ELR (cell line): ENCODE measurements at places on chromosomes 4 and X.
A peak's percentile ranks its signal among the peaks of the same experiment; 100 is the strongest.

DNA sequence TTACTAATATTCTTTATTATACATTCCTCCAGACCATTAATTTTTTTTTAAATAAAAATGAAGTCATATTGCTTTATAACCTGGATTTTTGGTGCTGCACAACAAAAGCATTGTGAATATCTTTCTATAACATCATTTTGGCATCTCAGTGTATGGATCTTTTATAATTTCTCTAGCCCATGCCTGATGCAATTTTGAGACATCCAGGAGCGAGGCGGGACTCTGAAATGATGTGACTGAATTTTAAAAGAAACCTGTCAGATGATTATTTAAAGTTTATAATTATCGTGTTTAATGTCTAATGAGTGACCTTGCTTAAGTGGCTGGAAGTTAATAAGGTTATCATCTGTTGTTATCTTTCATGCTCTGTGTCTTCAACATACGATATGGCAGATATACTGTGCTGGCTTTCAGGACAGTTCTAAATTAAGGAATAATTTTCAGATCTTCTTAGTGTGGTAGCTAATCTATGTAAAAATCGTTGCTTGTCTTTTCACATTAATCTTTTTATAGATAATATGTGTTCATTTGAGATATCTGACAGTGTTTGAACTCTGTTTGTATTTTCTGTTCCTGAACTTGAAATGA is 58.8 kb downstream of the KIT start:
- DNase-seq = no peak

DNA sequence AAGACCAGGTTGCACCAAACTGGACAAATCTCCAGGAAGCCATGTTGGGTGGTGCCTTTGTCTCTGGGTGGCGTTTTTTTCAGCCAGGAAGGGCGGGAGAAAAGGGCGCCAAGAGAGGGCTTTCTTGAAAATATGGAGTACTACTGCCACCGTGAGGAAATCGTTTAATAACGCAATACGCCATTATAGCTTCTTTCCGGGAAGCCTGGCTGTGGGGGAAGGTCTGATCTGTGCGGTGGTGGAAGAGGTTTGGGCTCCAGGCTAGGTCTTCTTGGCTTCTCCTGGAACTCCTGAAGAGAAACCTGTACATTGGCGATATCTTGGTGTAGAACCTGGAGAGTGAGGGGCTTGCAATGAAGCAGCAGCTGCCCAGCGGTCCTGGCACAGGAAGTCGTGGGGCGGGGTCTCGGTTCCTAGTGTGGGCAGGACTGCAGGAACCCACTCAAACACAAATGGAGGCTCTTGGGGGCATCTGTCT is 202.7 kb downstream of the OR13H1 start:
- peak; percentile 48 for DNase-seq

DNA sequence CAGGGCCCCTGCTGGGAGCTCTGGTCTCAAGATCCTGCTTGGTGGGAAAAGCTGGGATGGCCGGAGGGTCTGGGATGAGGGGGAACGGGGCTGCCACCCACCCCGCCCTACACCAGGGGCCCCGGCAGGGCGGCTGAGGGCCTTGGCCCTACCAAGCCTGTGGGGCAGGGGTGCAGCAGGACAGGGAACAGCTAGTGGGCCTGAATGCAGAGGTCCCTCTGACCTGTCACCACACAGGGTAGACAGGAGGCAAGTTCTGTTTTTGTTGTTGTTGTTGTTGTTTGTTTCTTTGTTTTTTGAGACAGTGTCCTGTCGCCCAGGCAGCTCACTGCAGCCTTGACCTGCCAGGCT is 332 bp upstream of the RENBP start:
- DNase-seq = no peak

- no peak for DNase-seq
Measured at GRCh38 chrX:108722561-108722960, 13.8 kb downstream of the IRS4 start.

- no peak for DNase-seq
Measured at GRCh38 chrX:142084611-142085010, 120.5 kb downstream of the MAGEC2 start.
